ENCODE measurements at places on chromosomes 11 and 22.

DNA sequence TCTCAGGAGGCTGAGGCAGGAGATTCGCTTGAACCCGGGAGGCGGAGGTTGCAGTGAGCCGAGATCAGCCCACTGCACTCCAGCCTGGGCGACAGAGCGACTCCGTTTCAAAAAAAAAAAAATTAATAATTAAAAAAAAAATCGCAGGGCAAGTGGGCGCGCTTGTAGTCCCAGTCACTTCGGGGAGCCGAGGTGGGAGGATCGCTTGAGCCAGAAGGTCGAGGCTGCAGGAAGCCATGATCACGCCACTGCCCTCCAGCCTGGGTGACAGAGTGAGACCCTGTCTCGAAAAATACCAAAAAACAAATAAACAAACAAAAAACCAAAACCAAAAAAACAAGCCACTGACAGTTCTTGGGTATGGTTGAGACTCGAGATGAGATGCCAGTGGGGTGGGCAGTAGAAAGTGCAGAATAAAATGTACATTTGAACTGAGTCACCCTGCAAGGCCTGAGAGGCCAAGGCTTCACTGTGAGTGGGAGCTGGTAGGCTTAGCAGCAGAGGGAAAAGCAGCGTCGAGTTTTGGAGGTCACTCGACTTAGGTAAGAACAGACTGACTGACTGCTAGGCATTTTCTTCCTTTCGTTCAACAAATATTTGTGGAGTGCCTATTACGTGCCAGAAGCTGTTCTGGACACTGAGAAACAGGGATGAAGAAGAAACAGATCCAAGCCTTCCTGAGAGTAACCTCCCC lies 635 bp upstream of the LDHA start:
- DNase-seq = no peak

- DNase-seq = no peak
Observed at GRCh38 chr11:8090756-8091155, 9.7 kb downstream of the TUB start.

DNA sequence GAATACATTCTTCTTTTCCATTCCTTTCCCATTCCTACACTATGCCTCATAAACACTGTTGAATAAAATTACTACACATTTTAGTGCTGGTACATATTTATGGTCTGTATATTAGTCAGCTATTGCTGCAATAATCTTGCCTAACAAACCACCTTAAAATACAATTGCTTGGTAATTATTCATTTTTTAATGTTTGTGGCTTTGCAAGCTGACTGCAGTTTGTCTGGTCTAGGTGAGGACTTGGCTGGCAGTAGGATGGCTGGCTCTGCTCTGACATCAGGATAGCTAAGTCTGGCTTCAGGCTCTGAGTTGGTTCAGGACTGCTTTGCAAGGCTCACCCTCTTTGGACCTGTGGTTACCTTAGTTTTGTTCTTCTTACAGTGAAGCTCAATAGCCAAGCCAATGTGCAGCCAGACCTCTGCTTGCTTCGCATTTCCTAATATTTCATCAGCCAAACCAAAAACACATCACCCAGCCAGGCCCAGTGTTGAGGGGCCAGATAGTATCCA lies 913.4 kb upstream of the RAG2 start:
- no peak for DNase-seq

DNA sequence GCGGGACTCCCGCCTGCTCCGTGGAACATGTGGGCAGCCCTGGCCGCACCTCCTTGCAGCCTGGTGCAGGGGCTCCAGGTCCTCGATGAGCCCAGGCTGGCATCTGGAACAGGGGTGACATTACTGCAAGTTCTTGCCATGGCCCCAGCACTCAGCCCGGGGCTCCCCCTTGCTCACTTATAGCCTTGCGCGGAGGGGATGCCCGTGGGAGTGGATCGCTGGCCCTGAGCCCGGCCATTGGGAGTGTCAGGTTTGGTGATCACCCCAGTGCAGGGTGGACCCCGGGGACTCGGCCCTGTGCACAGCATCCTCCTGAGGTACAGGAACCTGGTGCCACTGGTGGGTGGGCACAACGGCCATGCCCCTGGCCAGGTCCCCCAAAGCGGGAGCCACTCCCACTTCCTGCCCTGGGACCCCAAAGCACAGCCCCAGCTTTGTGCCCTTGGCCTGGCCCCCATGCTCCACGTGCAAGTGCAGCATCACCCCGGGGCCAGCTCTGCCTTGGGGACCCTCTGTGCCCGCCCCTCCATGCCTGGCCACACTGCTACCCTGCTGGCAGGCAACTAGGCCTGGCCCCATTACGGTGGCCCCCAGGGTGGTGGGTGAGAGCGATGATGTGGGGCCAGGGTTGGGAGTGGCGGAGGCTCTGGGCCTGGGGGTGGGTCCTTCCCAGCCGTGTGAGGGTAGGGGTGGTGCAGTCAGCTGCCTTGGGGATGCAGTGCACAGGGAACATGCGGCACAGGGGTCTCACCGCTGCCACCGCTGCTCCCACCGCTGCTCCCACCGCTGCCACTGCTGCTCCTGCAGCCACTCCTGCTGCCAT lies 439.8 kb downstream of the TBC1D22A start:
- DNase-seq = no peak

- no peak for DNase-seq
Observed at GRCh38 chr11:1555713-1556153, 16.3 kb downstream of the DUSP8 start.

DNA sequence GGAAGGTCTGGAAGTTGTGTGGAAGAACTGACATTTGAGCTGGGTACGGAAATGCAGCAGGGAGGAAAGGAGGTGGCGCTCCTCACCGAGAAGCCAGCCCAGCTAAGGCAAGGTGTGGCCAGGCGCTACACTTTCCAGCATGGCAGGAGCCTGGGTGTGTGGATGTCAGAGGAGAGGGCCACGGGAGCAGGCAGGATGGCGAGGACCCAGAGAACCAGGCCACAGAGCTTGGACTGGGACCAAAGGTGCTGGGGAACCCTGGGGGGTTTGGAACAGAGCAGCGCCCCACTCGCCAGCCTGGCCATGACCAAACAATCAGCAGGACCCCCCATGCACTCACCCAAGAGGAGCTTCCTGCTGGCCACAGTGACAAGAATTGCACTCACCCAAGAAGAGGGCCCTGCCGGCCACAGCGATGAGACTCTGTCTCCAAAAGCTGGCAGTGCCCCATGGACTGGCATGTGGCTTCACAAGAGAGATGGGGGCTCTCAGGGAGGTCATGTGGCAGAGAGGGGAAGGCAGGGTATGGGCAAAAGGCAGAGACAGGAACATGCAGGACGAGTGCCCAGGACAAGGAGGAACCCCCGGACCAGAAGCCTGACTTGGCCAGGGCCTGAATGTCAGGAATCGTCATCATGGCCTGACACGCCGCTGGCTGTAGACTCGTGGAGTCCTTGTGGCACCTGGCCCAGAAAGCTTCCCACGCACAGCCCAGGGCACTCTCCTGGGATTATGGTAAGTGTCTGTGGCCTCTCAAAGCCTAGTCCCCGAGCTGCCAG lies 45.4 kb downstream of the IGF2 start:
- no peak for DNase-seq

- DNase-seq = no peak
Observed at GRCh38 chr11:61645179-61645868, 34.9 kb upstream of the DAGLA start.

- DNase-seq = no peak
Observed at GRCh38 chr22:25569983-25570382, 5.5 kb downstream of the GRK3 start.
